ENCODE measurements at places on chromosomes 16 and 17. TPM values are rescaled to one million over a fixed set of nuclear protein-coding genes. Genes with fewer than 3 reads are reported as not detected.

Gene GNG13
- polyA plus RNA-seq = not detected

Gene COX4I1
- polyA plus RNA-seq = 5,448 TPM

Gene SLC2A4
- 107 TPM for polyA plus RNA-seq

Gene PLLP
- polyA plus RNA-seq = 8.2 TPM

Gene ITGA2B
- 0.34 TPM for polyA plus RNA-seq

Gene BCAR1
- 54.2 TPM for polyA plus RNA-seq

Gene CBFA2T3
- polyA plus RNA-seq = 11.1 TPM

Gene AATK
- polyA plus RNA-seq = 1.3 TPM

Gene GRB7
- polyA plus RNA-seq = 0.57 TPM

Gene SLC6A4
- polyA plus RNA-seq = 0.73 TPM

Gene HS3ST2
- polyA plus RNA-seq = 0.08 TPM

Gene TPSG1
- polyA plus RNA-seq = not detected

Gene SLC13A2
- 0.03 TPM for polyA plus RNA-seq

Gene HCRT
- not detected for polyA plus RNA-seq

Gene CNGB1
- polyA plus RNA-seq = not detected

Gene SHISA6
- 0.35 TPM for polyA plus RNA-seq

Data from heart left ventricle (tissue), 16 donors.